Activated CD4-positive, alpha-beta memory T cell treated with anti-CD3 and anti-CD28 coated beads for 36 hours (primary cell): ENCODE measurements at places on chromosomes 6 and 20. TPM values are rescaled to one million over a fixed set of nuclear protein-coding genes. Genes with fewer than 3 reads are reported as not detected.

- DNase-seq: no peak
These were observed 17.9 kb upstream of the SIRPB1 start for GRCh38 chr20:1637755-1638154.

GRCh38 chr6:52900536-52900935 is 9.0 kb downstream of the GSTA3 start:
- no peak for DNase-seq

GRCh38 chr6:1403851-1404712 is 14.7 kb downstream of the FOXF2 start:
- DNase-seq: no peak

The CYP39A1 gene
- total RNA-seq: not detected

DNA sequence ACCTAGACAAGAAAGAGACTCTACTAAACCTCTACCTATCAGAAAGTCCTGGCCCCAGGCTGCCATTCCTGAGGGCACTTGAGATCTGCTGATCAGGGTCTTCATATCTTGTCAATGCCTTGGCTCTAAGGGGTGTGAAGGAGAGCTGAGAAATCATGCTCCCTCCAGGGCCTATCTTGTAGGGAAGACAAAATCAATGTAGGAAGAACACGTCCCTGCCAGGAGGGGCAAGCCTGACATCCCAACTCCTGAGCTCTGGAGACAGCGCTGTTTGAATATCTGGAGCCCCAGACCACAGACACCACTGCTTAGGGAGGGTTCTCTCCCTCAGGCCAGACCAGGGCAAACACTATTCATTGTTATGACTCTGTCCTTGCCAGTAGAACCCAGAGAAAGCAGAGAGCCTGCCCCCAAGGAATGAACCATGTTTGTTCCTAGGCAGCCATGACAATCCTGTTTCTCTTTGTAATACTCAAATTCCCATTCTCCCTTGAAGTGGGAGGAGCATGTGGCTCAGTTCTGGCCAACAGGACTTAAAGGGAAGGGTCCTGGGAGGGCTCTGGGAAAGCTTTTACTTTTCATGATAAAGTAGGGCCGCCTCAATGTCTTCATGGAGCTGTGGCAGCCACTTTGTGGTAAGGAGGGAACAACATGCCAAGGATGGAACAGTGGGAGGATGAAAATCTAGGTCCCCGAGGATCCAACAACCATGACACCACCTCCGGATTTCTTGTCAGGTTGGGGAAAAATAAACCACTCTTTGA is 1.8 kb upstream of the FASTKD5 start:
- DNase-seq: no peak

DNA sequence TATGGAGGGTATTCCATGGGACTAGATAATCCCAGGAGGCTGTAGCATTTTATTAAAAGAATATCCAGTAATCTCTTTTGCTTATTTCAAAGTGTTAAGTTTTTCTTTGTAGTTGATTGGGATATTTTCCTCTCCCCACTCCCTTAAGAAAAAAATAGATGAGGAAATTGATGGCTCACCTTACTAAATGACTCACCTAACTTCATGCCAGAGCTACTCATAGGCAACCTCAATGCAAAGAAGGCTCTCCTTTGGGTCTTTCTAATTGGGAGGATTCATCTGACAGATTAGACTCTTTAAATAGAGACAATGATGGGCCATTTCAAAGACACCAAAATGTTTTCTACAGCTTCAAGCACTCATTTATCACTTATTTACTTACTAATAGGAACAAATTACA is 528.5 kb upstream of the BTBD3 start:
- no peak for DNase-seq

The SLC2A10 gene
- total RNA-seq: not detected

DNA sequence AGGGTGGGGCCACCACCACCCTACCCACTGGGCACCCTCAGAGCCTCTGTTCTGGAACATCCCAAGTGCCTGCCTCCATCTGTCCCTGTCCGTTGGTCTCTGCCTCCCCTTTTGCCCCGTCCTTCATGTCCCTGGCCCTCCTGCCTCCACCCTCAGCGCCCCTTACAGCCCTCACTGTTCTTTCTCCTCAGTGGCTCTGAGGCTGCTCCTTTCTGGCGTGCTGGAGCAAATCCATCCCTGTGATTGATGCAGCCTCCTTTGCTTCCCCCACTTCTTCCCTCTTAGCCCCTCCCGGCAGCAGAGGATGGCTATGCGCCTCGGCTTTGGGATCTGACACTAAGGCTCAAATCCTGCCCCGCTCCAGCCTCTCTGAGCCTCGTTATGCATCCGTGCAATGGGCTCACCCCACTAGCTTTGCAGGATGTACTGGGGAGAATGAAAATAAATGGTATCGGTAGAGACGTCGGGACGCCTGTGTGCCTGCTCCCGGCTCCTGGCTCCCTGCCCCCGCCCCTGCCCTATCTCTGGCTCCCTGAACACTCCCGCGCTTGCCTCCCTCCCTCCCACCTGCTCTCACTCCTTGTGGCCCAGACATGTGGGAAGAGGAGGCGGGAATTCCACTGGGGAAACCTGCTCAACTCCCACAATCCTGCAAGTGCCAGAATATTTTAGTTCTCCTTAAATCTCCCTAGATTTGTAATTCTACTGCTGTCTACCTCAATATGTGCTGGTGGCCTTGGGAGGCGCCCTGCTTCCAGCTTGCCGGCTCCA is 13.1 kb downstream of the VSTM2L start:
- DNase-seq: no peak

GRCh38 chr6:70371454-70372105 is 41.7 kb upstream of the FAM135A start:
- no peak for DNase-seq
